Vagina (tissue), 2 donors: ENCODE measurements at places on chromosomes 4 and X.

DNA sequence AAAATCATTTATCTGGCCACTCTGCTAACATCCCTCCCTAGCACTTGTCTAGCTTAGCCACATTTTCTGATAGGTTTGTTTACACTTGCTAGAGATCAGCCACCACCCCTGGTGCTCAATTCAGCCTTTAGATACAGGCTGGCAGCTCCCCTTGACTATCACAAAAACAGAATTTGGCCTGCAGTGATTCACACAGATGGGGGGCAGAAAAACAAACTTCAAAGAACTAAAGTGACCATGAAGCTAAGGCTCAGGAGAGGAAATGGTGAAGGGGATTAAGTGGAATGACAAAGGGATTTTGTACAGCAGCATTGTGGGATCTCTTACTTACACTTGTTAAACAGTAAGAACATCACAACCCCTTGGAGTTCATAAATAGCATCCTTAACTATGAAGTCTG, 1718.0 kb upstream of the PCDH7 start:
- DNase-seq = no peak

- no peak for DNase-seq
Measured at GRCh38 chrX:47644557-47645091, 5.7 kb downstream of the ELK1 start.

DNA sequence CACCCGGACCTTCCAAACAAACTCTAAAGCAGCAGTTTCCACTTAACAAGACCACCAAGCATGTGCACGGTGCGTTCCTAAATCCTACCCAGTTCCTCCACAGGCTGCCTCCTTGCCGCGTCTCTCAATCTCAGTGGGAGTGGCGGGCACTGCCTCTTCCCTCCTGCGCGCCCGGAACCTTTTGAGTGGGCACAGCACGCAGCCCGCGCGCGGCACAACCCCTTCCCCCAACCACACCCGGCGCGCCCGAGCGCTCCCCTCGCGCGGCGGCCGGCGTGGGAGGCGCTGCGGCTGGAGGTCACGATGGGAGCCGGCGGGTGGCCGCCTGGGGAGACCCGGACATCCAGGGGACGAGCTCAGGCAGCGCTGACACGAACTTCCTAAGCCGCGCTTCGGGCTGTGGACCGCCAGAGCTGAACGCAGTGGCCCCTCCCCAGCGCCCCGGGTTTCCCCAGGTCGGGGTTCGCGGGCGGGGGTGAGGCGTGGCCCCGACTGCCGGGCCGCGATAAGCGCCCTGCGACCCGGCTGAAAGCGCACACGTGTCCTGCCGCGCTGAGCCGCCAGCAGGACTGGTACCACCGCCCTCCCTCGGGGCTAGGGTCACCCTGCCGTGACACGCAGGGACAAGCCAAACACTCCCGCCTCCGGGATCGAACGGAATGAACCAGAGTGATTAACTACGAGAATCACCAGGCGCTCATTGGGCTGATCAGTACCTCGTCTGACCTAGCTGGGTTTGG, at the start of gene ABCG2:
Gene ABCG2 (minus strand): TSS at position 151 of the 740 bp plus-strand sequence. CDS start 18,644 bp downstream, outside the sequence.
- no peak for DNase-seq

GRCh38 chrX:13235930-13236329, 83.9 kb downstream of the ATXN3L start:
- no peak for DNase-seq

DNA sequence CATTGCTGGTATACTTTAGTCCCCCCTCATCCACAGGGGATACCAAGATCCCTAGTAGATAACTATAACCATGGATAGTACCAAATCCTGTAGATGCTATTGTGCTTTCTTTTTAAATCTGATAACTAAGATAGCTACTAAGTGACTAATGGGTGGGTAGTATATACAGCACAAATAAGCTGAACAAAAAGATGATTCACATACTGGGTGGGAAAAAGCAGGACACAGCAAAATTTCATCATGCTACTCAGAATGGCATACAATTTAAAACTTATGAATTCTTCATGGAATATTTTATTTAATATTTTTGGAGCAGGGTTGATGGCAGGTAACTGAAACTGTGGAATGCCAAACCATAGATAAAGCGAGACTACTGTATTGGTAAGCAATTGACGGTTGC, 161.6 kb downstream of the IL15 start:
- DNase-seq = no peak

DNA sequence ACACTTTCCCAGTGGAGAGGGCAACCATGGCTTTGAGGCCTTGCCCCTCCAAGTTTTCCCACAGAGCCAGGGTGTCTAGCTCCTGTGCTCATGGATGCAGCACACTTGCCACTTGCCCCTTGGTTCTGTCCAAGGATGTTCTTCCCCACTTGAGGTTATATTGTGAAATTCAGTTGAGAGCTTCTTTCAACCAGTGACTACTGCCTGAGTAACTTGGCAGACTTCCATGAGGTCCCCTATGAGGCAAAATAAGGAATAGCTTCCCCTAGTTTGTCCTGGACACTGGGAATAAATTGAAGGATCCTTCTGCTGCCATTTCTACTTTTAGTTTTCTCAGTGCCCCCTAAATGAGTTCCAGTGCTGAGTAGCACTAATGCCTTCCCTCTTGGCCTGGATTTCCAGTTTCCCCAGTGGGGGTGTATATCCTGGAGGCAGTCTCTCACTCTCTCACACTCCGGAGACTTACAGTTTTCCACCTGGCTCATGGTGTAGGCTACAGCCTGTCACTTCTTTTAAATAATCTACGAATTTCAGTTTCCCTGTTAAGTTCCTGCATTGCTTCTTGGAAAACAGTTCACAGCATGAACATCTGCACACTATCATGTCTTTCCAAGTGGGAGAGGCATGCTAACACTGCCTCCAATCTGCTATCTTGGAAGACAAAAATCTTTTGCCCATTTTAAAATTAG, 36.4 kb upstream of the ADH4 start:
- DNase-seq = no peak

GRCh38 chrX:314049-314448, 4.5 kb downstream of the GTPBP6 start:
- DNase-seq = no peak

GRCh38 chrX:39204945-39205344, 403.7 kb downstream of the MID1IP1 start:
- no peak for DNase-seq

DNA sequence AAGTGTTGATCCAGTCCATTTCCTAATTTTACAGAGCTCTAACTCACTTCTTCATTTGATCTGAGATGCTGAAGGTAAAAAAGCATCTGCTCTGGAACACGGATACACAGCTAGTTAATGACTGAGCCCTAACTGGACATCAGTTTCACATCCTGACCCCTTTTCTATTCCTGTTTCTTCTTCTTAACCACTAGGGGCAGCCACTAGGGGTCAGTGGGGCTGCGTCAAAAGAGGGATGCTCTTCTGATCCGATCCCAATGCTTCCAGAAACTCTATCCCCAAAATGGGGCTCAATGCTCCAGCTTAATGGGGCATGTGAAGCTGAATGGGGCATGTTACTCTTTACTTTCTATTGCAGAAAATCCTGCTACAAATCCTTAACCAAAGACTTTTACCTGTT, 33.4 kb upstream of the PHKA2 start:
- no peak for DNase-seq

GRCh38 chr4:77349796-77350195, 192.8 kb downstream of the CCNG2 start:
- no peak for DNase-seq

DNA sequence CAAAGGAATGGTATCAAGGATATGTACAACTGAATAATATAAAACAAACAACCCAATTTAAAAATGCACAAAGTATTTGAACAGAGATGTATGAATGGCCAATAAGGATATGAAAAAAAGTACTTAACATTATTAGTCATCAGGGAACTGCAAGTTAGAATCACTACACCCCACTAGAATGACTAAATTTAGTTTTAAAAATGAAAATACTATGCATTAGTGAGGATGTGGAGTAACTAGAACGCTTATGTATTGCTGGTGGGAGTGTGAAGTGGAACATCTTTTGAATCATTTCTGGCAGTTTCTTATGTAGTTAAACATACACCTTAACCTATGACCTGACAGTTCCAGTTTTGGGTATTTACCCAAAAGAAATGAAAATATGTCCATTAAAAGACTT, 13.0 kb upstream of the SLC16A2 start:
- DNase-seq = no peak

GRCh38 chr4:22487328-22487727, 28.5 kb downstream of the ADGRA3 start:
- no peak for DNase-seq

DNA sequence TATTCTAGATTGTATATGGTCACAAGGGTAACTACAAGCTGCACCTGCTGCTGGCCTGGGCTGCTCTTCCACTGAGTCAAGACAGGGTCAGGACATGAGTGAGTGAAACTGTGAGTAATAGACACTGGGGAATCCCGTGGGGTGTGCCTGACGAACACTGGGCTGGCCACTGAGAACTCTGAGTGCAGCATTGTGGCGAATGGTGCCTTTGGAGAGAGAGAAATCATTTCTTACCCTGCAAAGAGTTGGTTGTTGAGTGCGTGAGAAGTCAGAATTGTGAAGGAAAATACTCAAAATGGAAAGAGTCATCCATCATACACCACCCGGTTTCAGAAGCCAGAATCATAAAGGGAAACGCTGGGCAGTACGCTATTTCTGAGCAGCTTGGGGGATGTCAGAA, 43.1 kb upstream of the LSM6 start:
- no peak for DNase-seq

- no peak for DNase-seq
Measured at GRCh38 chr4:142913461-142914030, 67.4 kb upstream of the INPP4B start.

- DNase-seq = no peak
Measured at GRCh38 chrX:114581528-114582263, 2.2 kb upstream of the HTR2C start.

DNA sequence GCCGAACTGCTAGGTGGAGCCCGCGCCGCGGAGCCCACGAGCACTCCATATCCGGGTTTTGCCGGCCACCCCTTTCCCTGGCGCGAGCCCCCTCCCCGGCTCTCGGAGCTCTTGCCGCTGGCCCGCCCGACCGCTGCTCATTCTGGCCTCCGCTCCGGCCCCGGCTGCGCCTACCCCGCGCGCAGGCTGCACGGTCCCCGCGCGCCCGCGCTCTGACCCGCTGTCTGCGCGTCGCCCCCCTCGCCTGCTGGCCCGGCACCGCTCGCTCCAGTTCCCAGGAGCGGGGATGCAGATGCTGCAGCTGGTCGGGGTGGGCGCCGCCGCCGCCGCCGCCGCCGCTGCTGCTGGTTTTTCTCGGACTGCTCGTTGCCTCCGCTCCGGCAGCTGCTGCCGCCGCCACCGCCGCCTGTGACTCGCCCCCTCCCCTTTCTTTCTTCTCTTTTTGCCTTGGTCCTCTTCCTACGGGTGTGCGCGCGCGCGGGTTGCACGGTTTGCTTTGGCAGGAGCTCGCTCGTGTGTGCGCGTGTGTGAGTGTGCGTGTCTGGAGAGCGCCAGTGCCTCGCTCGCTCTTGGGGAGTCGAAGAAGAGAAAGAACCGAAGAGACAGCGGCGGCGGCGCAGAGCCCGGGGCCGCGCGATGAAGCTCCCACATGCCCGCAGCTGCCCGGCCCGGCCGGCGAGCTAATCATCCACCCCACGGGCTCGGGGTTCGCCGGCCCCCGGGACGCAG, at the start of gene ADGRL3:
Gene ADGRL3 (plus strand): TSS at position 140 of the 729 bp plus-strand sequence.
- DNase-seq = no peak

GRCh38 chr4:121462660-121463261, 81.9 kb upstream of the QRFPR start:
- no peak for DNase-seq

DNA sequence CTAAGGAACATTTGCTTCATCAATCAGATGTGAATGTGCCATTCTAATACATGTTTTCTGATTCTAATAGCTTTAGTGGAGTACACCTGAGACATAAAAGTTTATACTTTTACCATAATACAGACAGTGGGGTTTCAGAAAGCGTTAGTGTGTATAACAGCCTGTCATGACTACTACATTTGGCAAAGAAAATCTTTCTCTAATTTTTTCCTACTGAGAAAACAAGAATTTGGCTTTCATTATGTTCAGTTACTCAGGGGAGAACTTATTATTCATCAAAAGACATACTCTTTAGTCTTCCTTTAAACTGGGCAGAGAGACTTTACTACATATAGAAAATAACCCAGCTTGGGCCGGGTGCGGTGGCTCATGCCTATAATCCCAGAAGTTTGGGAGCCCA, 104.9 kb downstream of the PCDH18 start:
- no peak for DNase-seq

DNA sequence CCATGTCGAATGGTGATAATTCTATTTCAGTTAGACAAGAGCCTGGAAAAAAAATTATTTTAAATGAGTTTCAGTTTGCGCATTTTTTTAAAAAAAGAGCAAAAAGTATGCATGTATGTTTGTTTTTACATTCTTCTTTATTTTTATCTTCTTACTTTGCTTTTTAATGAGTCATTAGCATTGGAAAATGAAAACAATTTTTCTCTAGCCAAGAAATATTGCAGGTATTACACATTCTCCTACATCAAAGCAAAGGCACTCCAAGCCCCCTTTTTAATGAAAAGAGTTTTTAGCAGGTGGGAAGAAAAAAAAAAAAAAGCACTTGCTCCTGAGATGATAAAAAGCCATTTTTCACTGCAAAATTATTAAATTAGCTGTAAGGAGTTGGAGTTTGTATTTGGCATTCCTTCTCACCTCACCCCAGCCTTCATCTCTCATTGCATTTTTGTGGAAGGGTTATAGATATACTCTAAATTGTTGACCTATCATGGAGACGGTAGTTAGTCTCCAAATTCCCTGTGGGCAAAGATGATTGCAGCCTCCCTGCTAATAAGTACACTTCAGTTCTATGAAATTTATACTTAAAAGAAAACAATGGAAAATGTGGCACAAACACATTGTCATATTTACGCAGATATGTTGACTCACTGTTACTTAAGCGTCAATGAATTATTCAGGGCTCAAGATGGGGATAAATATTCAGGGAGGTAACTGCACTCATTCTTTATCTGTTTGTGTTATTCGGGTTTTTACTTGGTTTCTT, 43.8 kb downstream of the PALLD start:
- no peak for DNase-seq

GRCh38 chrX:153449368-153450113, 3.7 kb upstream of the TREX2 start:
- no peak for DNase-seq

GRCh38 chr4:3044870-3045819, 29.2 kb downstream of the HTT-AS start:
- no peak for DNase-seq

- no peak for DNase-seq
Measured at GRCh38 chrX:96540111-96540631, 144.5 kb upstream of the DIAPH2 start.

DNA sequence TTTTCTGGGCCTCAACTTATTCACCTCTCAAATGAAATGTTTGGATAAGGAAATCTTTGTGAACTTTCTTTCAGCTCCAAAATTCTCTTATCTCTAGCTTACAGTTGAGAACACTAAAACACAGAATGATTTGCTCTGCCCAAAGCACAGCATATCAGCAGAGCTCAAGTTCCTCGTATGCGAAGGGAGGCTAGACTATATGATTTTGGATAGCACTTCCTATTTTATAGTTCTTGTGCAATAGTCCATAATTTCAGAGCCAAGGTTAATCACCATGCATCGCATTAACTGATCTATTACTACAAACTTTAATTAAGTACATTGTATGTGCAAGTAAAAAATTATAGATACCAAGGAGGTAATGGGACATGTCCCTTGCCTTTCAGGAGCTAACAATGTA, 27.0 kb upstream of the KLHL13 start:
- no peak for DNase-seq
